ENCODE measurements at places on chromosomes 7 and 10.

GRCh38 chr7:618539-619367 lies 99.1 kb upstream of the PDGFA start:
- DNase-seq: no peak

- no peak for DNase-seq
These were observed 1.5 kb downstream of the ITGB8 start for GRCh38 chr7:20331910-20332813.

GRCh38 chr10:76341740-76342139 lies 910.3 kb downstream of the LRMDA start:
- DNase-seq: no peak

DNA sequence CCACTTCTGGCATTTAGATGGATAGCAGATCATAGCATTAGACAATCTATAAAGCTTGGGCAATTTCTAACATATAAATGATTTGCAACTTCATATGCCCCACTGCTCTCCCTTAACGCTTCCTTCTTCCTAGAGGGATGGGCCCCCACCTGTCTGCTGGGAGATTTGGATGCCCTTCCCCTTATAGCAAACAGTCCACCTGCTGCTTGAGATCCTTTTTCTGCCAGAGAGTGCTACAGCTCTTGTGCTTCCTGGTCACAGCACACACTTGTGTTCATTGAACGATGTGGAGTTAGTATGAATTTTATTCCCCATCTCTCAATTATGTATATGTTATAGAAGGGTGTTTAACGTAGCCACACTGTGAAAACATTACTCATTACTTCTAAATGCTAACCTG lies 10.4 kb upstream of the PCGF5 start:
- no peak for DNase-seq

DNA sequence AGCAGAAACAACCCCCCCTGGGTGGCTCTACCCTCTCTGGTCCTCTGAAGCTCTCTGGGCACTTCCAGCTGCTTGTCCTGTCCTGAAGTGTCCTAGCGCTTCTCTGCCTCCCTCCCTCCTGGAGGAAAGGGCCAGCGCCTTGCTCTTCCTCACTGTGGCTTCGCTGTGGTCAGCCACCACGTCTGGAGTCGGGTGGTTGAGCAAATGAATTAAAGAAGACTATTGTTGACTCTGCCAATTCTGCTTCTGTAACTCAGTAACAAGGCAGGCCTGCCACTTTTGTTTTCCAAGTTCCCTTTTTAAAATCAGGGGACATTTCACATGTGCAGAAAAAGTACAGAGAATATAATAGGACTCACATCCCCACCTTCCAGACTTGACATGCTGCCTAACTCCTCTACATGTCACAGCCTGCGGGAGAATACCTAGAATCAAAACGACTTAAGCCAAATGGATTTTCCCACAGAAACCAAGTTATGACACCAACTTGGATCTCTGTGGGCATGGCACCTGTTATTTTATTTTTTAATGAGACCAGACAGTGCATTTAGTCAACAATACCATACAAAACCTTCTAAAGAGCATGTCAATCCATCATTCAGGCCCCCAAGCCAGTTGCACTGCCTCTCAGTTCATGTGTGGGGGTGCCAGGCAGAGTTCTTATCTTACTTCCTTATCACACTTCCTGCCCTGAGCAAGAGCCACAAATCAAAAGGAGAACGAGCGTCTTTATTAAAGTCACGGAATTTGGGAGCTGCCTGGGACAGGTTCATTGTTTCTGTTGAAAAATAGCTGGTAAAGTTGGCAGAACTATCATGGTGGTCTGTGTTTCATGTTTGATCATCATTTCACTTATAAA lies 6.8 kb downstream of the FFAR4 start:
- DNase-seq: no peak

GRCh38 chr10:71316056-71316785 lies 2.8 kb upstream of the SLC29A3 start:
- DNase-seq: no peak
